ENCODE measurements at places on chromosomes 4 and X.

- no peak for DNase-seq
Observed at GRCh38 chr4:118307643-118308042, 45.2 kb downstream of the PRSS12 start.

DNA sequence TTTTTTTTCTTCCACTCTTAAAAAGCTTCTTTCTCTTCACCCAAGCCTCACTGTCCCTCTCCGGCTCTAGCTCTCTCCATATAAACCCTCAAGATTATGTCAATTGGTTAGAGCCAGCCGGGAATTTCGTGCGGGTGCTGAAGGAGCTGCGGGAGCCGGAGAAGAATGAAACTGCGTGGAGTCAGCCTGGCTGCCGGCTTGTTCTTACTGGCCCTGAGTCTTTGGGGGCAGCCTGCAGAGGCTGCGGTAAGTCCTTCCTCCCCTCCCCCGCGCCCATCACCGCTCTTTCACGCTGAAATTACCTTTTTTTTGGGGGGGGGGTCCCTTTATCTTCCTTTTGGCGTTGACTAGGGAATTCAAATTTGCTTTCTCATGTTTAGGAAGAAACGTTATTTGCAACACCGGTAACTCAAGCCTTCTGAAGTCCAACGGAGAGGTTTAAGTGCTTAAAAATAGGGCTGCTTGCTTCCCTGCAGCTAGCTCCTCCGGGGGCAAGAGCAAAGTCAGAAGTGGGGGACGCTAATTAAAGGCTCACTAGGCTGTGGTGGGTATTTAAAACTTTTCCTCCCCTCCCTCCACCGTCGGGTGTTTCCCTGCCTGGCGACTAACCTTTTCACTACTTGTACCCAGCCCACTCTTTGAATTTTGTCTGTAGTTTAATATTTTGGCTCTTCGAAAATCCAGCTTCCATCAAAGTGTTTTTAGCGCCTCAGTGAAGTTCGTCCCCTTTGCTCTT is 491 bp downstream of the COL4A5 start:
- no peak for DNase-seq

- DNase-seq: no peak
Observed at GRCh38 chr4:6541789-6542188, 33.2 kb upstream of the MAN2B2 start.

- peak; percentile 9 for DNase-seq
Observed at GRCh38 chr4:5707778-5708448, 446 bp downstream of the EVC2 start.

- DNase-seq: no peak
Observed at GRCh38 chrX:41389311-41389888, 55.4 kb downstream of the DDX3X start.

- peak; percentile 45 for DNase-seq
Observed at GRCh38 chrX:15471028-15471427, 22.1 kb downstream of the PIR start.

- peak; percentile 68 for DNase-seq
Observed at GRCh38 chr4:161457311-161457710, 706.5 kb downstream of the FSTL5 start.

GRCh38 chr4:1834047-1834775 is 21.7 kb downstream of the LETM1 start:
- DNase-seq: no peak

GRCh38 chrX:67780694-67781109 is 236.9 kb downstream of the AR start:
- DNase-seq: peak; percentile 96

DNA sequence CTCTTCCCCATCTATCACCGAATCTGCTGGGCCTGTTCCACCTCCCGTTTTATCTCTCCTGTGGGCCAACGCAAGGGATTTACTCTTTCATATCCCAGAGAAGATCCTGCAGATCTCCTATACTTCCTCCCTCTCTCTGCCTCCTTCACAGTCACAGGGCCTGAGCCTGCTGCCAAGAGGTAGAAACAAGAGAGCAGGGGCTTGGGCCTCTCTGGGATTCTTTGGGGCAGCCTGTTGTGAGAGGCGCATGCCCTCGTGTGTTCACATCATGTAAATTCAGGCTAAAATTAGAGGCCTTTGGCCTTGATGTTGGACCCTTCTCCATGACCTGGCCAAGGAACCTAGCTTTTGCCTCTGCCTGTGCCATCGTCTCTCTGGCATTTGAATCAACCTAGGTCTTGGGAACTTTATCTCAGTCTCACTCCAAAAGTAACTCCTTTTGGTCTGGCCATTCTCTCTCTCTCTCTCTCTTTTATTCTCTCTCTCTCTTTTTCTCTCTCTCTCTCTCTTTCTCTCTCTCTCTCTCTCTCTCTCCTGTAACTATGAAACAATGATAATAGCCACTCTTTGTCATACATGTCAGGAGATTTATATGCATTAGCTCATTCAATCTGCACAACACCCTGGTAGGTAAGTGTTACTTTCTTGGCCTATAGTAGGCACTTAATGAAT is 20.0 kb upstream of the EFNB1 start:
- DNase-seq: no peak

- no peak for DNase-seq
Observed at GRCh38 chr4:168822481-168822880, 187.6 kb downstream of the CBR4 start.

GRCh38 chr4:8235224-8235623 is 34.3 kb upstream of the HTRA3 start:
- DNase-seq: no peak

- no peak for DNase-seq
Observed at GRCh38 chr4:80180743-80181142, 16.6 kb upstream of the PRDM8 start.

DNA sequence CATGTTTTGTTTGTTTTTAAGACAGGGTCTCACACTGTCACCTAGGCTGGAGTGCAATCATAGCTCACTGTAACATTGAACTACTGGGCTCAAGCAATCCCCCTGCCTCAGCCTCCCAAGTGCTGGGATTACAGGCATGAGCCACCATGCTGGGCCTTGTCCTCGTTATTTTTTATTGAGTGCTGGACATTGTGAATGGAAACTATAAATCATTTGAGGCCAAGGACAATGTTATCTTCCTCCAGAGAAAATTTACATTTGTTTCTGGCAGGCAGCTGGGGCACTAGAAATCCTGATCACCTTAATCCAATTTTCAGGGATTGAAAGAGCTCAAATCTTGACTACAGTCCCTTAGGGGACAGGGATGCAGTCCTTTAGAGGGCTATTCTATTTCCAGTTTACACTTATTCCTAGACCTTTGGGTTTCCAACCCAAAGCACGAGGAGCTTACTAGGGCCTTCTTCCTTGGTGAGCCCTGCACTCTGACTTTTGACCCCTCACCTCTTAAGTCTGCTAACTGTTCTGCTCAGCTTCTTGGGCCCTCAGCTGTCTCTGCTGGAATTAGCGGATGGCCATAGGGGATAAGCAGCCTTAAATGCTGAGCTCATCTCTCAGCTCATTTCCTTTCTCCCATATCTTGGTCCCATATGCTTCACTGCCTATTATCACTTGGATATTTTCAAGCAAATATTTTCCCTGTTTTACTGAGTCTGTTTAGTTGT is 23.0 kb upstream of the PDZD4 start:
- DNase-seq: no peak

- peak; percentile 11 for DNase-seq
Observed at GRCh38 chr4:99447079-99447478, 11.9 kb upstream of the ADH7 start.

DNA sequence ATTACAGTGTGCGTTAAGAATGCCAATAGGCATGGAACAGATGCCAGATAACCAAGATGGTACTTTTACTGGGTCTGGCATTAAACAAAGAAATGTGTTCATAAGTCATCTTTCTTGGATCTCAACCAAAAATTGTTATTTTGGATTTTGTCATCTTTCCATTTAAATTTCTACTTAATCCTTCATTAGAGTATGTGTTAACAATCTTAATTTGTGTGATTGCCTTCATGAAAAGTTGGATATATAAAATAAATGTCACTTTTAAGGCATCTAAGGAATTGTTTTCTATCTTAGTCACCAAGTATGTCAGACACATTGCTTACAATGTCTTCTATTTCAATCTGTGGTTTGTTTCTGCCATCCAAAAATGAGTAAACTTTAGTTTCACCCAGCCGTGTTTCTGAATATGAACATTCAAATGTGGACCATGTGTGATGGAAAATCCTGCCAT is 87.5 kb downstream of the PALLD start:
- DNase-seq: peak; percentile 89

DNA sequence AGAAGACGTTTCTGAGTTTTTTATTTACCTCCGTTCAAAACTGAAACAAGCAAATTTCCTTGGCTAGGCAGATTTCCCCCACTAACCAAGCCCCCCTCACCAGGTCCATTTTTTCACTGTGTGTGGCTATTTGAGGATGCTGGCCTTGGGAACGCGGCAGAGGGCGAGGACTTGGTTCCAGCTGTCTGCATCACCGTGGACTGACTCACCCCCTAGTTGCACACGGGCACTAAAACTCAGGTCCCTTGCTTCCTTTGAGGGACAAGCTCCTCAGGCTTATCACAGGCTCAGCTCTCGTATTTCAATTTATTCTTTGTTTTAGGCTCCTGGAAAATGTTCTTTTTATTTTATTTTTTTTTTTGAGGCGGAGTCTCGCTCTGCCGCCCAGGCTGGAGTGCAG is 8.4 kb upstream of the MTNR1A start:
- no peak for DNase-seq

DNA sequence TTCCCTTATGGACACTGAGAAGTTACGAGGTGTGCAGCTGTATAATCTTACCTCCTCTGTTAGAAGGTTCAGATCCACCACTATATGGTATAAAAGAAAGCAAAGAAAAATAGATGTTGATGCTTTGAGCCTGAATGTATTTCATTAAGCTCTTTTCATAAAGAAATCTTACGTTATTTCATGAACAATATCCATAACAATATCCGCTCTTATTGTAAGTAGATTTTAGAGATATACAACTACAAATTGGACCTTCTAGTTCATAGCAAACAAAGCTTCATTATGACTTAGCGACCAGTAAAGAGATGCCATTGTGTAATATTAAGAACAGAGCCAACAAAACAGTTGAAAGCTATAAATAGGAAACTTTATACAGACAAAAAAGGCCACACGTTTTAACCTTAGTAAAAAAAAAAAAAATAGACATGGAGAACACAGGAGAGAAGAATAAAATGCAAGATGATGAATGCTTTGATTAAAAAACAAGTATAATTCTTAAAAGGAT is 203.6 kb downstream of the PDGFC start:
- DNase-seq: no peak

DNA sequence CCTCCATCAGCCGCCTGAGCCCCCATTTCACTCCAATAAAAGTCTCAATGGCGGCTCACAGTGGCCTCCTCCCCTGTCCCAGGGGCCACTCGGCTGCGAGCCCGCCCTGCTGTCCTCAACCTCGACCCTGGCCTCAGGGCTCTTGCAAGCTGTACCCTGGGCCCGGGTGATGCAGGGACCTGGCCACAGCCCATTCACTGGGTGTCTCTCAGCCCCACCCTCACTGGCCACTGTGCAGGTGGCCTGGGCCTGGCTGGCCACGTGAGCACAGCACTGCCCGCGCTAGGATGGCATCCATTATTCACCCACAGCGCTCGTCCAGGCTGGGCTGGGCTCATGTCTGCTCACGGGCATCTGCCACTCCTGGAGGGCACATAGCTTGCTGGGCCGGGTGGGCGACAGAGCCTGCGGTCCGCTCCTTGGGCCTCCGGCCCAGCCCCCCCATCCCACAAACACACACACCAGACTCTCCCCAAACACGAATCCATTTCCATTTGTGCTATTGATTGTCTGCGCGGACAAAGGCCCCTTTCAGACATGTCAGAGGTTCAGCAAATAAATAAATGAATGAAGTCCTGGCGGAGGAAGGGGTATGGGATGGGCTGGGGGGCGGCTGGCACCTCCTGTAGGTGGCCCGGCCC is 16.5 kb upstream of the FGFR3 start:
- DNase-seq: no peak

DNA sequence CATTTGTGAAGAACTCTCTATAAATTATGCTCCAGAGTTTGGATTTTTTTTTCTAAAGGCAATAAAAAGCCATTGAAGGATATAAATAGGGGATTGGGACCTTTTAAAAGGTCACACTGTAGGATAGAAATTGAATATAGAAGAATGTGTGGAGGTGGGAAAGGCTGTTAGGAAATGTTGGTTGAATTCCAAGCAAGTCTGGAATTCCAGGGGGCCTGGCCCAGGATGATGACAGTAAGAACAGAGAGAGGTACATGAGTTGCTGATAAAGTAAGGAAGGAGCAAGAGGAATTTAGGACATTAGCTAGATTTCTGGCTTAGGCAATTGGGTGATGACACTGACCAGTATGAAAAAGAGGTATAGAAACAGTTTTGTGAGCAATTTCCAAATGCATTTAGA is 95.4 kb upstream of the USP38 start:
- DNase-seq: peak; percentile 13

GRCh38 chrX:76148753-76149152 is 24.1 kb upstream of the PBDC1 start:
- peak; percentile 31 for DNase-seq

DNA sequence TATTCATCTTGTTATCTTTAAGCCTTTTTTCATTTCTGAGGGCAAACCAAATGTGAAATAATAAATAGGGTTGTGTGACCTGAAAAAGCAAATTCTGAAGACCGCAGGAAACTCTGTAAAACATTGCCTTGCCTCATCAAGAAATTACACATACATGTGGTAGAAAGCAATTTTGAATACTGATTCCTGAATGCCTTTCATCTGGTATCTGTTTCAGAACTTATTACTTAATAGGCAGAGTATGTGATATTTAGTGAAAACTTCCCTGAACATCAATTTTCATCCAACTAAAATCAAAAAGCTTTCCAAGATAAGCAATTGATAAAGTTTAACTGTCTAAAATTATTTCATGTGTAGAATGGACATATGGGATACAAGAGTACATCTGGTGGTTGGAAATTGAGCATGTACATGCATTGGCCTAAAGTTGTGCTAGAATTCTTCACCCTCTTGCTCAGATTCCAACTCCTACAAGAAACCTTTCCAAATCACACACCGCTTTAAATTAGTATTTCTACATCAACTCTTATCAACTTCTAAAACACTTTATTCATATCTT is 606.0 kb upstream of the LCORL start:
- no peak for DNase-seq

GRCh38 chr4:135510582-135510981 is 1309.0 kb upstream of the PABPC4L start:
- DNase-seq: no peak

DNA sequence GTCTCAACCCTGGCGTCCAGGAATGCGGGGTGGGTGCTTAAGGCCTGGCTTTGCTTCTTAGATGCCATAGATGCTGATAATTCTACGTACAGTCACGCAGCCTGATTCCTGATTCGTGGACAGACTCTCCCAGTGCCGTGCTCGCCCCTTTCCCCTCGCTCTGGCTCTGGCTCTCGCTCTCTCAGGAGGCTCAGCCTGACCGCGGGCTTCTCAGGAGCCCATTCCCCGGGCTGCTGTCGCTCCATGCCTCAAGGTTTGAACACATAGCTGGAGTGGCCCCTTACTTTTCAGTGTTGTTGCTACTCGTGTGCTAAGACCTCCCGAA is 59.2 kb upstream of the ZC4H2 start:
- peak; percentile 42 for DNase-seq

DNA sequence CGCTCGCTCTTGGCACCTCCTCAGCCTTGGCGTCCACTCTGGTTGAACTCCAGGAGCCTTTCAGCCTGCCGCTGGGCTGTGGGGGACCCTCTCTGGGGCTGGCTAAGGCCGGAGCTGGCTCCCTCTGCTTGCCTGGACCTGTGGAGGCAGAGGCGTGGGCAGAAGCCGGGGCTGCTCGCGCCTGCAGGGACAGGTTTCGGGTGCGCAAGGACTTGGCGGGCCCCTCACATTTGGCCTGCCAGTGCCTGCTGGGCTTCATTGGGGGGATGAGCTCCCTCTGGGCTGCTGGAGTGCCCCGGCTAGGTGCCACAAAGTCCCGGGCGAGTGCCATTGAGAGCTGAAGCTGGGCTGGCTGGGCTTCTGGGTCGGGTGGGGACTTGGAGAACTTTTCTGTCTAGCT is 371.7 kb downstream of the FAM133A start:
- DNase-seq: no peak

All from fibroblast of skin of right quadriceps (primary cell).